ENCODE measurements at places on chromosomes 13 and 19.

GRCh38 chr13:73876323-73876722 lies 257.9 kb downstream of the KLF12 start:
- DNase-seq: no peak

GRCh38 chr13:20182231-20182846 lies 10.4 kb downstream of the GJB2 start:
- no peak for DNase-seq

DNA sequence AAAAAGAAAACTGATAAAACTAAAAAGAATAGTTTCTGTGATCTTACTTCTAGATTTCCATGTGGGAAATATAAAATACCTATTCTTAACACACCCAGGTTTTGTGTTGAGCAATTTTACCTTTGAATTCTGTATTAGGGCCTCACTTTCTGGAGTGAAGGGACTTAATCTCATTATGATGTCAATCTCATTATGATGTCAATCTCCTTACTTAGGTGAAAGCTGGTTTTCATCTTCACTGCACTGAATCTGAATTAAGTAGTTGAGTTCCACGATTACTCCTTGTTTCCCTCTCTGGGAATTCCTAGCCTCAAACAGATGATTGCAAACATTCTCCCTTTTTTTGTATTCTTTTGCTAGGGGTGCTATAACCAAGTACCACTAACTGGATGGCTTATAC lies 1367.2 kb downstream of the EFNB2 start:
- DNase-seq: no peak

DNA sequence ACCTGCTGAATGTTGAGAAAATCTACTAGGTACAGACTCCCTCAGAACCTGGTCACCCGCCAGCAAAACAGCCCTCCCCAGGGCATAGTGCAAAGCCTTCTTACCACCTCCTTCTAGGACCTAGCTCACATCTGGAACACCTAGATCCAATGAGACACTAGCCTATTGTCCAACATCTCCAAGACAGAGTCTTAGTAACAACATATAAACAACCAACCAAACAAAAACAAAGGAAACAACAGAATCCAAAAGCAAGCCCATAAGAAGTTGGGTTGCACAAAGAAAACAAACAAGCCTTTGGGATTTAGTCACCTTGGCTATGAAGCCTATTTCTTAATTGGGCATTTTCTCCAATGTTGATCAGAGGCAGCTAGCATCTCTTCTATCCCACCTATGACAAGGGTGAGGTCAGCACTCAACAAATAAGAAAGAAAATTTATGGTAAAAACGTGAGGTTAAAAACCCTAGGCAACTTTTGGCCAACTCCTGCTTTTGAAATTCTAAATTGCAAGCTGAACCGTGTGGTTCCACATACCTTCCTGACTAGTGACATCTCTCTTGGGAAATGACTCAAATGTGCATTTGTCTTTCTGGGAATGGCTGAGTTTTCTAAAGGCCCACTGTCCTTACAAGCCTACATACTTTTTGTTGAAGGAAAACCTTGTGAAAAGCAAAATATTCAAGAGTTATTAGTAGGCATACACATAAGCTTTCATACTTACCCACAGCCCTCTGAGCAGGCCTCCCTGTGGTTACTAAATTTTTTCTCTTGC lies 66.7 kb downstream of the FAM216B start:
- DNase-seq: no peak

DNA sequence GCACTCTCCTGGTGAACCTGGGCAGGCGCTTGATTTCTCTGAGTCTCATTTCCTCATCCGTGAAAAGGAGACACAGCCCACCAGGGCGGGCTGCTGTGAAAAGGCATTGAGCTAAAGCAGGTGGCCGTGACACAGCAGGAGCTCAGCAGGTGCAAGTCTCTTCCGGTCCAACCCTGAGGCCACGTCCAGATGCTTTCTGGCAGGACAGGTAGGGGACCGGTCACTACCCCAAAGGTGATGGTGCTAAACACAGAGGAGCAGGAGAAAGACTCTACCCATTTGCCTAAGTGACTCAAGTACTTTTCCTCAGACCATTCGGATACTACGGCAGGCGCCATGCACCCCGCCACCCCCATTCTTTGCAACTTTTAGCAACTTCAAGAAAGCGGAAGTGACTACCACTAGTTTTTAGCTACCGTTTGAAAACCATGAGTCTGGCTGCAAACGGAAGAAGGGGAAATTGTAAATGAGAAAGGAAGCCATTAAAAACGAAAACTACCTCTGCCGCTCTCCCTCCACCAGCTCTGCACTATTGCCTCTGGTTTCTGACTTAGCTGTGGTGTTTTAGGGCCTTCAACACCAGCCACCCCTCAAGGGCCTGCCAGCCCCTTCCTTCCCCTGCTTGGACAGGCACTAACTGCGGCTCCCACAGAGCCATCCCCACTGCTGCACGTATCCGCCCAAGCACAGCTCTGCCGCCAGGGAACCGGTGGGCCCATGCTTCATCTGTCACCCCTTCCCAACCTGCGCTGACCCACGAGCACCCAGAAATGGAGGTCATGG lies 4.8 kb downstream of the PPP6R1 start:
- no peak for DNase-seq
